ENCODE measurements at places on chromosomes 3 and 15. TPM values are rescaled to one million over a fixed set of nuclear protein-coding genes. Genes with fewer than 3 reads are reported as not detected.

GRCh38 chr3:50651920-50652529 lies 22.7 kb upstream of the DOCK3 start:
- DNase-seq, result no peak

- DNase-seq, result no peak
Observed at GRCh38 chr15:66129586-66129985, 124.0 kb downstream of the MEGF11 start.

SLC22A14 gene
- total RNA-seq, result not detected

SYNPR gene
- not detected for total RNA-seq

DNA sequence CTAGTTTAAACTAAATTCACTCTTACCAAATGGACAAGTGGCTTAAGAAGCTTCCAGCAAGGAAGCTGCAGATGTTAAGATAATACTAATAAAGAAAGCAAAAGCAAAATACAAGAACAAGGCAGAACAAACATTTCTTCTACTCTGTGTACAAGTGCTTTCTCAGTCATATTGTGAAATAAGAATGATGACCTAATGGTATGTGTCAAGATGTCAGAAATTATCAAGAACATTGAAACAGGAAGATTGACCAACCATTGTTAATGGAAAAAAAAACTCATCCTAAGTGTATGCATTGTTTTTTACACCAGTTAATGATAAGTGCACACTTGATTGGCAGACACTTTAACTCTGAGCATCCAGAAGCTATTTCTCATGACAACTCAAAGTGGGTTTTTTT lies 65.4 kb upstream of the P2RY1 start:
- DNase-seq, result no peak

DNA sequence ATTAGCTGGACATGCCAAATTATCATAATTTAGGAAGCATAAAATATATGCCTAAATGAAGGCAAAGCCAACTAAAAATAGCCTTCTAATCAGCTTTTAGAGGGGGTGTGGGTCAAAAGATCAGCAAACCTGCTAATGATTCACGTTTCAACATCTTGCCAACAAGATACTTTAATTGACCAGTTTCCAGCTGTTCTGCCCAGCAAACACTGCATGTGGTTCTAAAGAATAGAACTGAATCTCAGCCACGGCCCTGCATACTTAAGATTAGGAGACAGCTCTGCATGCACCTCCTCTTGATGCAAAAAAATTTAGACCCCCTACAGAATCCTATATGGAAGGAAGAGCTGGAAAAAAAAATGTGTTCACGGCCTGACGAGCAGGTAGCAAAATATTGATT lies 500.5 kb downstream of the TBL1XR1 start:
- DNase-seq, result no peak

GBE1 gene
- total RNA-seq, result 81.9 TPM

DNA sequence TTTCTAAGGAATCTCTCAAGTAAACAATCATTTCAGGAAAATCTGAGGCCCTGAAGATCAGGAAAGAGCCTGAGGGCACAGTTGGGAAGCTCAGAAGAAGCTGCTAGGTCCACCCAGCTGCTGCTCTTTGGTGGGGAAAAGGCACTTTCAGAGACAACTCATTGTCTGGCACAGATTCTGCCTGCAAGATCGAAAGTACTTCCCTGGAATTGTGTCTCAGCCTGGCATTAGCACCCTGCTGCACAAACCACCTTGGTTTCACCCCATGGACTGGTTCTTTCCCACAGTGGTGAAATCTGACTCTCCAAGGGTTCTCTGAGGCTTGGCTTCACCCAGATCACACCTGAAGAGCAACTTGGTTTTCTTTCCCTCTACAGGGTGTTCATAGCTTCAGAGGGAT lies 18.7 kb downstream of the THRB start:
- no peak for DNase-seq

DNA sequence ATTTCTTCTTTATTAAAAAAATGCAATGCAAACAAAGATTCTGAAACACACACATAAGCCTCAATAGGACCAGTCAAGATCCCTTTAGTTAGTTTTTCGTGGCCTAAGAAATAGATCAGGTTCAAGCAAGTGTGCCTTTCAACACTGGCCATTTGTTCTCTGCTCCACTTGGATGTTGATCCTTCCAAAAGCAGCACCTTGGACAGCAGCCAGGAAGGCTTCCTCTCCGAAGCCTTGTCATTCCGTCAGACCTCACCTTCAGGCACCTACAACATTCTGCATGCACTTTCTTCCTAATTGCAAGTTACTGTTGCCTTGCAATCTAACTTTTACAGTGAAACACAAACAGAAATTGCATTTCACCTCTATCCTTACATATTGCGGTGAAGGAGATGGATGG lies 155.9 kb upstream of the FEZF2 start:
- peak; percentile 1 for DNase-seq

P2RY14 gene
- total RNA-seq, result not detected

GRCh38 chr3:74789111-74789510 lies 174.7 kb upstream of the CNTN3 start:
- no peak for DNase-seq

DNA sequence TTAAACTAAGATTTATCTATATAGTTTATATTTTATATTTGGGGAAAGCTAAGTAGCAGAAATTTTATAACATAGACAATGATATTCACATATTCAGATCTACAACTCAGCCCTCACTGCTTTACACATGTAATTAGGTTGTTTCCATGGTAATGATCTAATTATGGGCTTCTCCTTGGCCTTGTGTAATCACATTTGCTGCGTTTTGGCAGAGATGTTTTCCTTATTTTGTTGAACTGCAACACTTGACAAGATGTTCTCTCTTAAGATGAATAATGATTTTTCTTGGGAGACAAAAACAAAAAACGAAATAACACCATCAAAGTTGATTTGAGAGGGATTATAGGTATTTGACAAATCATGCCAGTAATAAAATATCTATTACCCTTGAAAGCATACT lies 635.6 kb upstream of the TBL1XR1 start:
- DNase-seq, result no peak

- no peak for DNase-seq
Observed at GRCh38 chr3:13028010-13028821, 45.0 kb downstream of the IQSEC1 start.

DNA sequence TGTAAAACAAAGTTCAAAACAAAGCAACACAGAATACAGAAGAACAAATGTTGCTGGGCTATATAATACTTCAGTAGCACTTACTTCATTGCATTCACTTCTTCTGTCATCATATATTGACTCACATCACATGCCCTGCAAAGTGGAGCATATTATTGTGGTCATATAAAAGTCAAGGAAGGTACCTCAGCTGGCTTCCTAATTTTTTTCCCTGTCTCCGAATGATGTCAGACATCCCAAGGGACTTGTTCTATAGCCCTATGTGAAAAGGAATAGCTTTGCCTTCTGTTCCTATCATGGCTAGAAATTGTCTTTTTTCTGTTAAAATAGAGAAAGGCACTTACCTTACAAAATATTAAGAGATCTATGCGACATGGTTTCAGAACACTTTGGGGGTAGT lies 109.4 kb downstream of the LRTM1 start:
- DNase-seq, result peak; percentile 24

DNA sequence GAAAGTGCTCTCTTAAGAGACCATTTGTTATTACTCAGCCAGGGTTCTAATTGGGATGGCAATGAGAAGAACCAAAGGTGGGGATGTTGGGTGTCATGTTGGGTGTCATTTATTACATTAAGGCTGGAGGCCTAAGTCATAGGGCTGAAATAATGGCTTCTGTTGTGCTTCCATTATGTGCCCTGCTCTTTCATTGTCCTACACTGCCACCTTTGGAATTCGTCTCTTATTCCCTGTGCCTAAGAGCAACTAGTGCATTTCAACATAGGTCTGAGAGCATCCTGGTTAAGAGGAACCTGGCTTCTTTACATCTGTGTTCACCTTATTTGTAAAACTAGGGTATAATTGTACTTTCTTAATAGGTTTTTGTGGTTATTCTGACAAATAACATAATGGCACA lies 32.2 kb downstream of the RIOX2 start:
- DNase-seq, result no peak

DNA sequence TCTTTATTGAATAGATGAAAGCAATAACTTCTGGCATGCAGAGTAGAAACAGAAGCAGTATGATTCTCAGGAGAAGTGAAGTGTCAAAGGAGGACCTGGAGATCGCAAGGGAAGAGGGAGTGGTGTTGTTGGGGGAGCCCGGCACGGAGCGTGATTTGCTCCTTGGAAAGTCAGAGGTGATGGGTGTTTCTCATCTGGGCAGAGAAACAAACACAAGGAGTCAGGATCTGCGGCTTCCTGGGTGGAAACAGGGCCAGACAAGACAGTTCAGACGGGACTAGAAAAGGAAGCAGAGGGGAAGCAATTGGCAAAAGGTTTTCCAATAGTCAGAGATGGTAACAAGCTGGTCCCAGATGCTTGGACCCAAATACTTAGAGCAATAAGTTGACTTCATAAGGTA lies 34.4 kb upstream of the CCDC80 start:
- no peak for DNase-seq

- no peak for DNase-seq
Observed at GRCh38 chr3:19065027-19065426, 83.3 kb upstream of the KCNH8 start.

DNA sequence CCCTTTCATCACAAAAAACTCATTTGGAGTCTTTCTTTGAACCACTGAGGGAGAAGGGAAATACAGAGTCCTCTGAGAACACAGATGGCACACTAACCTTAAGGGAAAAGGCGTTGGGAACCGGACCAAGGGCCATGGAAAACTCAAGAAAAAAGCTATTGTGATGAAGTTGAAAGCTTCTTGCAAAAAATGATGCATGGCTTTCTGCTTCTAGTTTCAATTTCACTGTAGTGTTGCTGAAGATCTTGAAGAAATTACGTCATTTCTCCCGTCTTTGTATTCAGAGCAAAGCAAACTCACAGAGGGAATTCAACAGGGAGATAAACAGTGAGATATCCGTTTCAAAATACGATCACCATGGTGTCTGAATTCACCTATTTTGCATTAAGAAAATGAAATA lies 642.3 kb upstream of the ADAMTS9 start:
- no peak for DNase-seq

CEMIP gene
- not detected for total RNA-seq

DNA sequence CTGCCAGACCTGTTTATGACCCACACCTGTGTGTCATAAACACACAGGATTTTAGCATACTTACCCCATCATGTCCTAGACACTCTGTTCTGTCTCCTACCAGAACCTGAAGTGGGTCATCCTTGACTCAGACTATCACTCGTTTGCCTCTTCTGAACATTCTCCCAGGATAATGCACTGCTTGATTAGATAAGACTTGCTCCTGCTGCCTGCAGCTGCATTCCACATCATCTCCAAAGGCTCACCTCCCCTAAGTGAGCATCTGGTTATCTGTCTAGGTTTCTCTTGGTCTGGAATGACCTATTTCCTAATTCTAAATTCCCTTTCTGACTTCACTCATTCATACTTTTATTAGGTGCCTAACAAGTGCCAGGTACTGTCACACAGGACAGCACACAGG lies 332.1 kb downstream of the NTRK3 start:
- DNase-seq, result no peak

DNA sequence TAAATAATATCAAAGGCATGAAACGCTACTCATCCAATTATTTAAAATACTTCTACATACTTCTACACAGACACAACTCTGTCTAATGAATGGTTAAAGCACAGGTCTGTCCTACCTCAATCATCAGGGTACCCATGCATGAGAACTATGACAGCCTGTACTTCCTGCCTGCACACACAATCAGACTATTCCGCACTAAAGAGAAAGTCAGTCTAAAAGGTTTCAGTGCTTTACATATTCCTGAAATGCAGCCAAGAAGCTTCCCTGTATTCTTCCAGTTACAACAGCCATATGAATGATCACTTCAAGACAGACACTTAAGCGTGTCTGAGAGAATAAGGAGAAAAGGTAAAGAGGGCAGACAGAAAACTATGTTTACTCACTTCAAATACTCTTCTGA lies 58.8 kb downstream of the TUBGCP4 start:
- DNase-seq, result no peak

GRCh38 chr15:48823237-48823636 lies 12.4 kb upstream of the CEP152 start:
- no peak for DNase-seq

DNA sequence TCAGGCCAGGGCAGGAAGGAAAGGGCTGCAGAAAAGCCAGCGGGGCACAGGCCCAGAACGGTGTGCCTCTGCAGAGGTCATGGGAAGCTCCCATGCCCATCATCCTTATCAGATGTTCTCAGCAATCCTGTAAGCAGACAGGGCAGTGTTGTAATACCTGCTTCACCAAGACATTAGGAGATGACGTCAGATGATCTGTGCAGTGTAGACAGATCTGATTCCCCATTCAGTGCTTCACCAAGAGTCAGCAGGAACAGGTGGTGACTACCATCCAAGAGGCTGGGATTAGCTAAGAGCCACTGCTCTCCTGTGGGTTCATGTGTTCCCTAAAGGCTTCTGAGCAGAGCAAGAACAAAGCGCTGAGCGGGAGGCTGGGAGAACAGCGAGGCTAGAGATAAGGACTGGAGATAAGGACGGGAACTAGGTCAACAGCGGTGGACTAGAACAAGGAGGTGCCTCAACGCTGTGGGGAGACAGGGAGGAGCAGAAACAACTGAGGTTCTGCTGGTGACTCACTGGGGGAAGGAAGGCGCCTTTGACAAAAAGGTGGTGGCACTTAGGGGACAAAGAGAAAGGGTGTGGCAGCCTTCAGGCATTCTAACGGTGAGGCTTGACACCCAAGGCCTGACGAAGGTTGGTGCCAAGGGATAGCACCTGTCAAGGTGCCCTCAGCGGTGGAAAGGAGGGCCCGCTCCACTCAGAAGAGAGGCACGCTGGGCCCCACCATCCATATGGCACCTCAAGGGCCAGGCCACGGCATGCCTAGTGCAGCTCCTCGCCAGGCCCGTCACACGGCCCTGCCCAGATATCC lies 28.4 kb downstream of the CCDC12 start:
- DNase-seq, result peak; percentile 55

DNA sequence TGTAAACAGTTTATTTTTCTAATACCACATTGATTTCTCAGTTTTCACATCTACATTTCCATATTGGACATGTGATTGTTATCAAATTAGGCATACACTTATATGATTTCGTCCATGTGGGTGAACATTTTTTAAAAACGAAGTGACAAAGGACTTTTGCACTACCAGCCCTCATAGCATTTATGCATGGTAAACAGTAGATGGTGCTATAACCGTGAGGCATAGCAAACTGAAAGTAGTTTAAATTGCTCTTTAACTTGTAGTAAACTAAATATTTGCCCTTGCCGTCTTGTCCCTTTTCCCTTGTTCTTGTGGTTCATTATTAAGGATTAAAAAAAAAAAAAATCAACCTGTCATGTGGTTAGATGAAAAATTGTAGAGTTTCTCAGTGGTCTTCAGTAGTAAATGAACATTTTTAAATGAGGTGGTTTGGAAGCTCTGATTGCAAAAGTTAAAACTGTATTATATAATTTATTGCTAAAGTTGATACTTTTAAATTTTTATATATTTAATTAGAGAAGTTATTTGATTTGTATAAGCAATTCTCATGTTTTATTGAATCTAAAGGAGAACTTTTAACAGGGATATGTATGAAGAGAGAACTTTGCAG lies 24.0 kb downstream of the STX19 start:
- peak; percentile 23 for DNase-seq

LTK gene
- total RNA-seq, result not detected

CASR gene
- total RNA-seq, result not detected
